ENCODE measurements at places on chromosomes 13 and 19.

DNA sequence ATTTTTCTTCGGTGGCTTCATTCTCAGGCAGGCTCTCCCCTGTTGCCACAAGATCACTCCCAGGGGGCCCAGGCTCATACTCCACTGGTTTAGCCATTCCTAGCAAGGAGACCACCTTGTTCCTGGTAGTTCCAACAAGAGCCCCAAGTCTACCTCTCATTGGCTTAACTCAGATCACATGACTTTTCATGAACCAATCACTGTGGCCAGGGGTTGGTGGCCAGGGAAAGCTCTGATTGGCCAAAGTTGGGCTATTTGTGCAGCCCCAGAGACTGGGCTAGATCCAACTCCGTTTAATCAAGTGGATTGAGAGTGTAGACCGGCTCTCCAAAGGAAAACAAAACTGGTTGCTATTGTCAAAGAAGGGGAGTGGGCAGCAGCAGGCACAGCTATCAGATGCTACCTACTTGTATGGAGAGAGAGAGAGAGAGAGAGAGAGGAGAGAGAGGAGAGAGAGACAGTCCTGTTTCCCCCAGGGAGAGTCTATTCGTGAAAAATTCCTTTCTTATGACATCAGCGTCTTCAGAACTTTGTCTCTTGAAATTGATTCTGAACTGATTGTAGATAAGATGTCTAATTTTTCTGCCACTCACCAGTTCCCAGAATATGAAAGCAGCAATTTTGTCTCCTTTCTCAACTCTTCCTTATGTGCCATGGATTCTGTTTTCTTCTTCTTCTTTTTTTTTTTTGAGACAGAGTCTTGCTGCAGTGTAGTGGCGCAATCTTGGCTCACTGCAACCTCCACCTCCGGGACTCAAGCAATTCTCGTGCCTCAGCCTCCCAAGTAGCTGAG lies 5.9 kb downstream of the CEACAM19 start:
- no peak for DNase-seq

- no peak for DNase-seq
Observed at GRCh38 chr13:99374994-99375737, 68.0 kb upstream of the GPR183 start.

- DNase-seq = no peak
Observed at GRCh38 chr13:45658586-45659235, 43.2 kb upstream of the ERICH6B start.

GRCh38 chr13:66940113-66940512 lies 290.0 kb downstream of the PCDH9 start:
- no peak for DNase-seq

DNA sequence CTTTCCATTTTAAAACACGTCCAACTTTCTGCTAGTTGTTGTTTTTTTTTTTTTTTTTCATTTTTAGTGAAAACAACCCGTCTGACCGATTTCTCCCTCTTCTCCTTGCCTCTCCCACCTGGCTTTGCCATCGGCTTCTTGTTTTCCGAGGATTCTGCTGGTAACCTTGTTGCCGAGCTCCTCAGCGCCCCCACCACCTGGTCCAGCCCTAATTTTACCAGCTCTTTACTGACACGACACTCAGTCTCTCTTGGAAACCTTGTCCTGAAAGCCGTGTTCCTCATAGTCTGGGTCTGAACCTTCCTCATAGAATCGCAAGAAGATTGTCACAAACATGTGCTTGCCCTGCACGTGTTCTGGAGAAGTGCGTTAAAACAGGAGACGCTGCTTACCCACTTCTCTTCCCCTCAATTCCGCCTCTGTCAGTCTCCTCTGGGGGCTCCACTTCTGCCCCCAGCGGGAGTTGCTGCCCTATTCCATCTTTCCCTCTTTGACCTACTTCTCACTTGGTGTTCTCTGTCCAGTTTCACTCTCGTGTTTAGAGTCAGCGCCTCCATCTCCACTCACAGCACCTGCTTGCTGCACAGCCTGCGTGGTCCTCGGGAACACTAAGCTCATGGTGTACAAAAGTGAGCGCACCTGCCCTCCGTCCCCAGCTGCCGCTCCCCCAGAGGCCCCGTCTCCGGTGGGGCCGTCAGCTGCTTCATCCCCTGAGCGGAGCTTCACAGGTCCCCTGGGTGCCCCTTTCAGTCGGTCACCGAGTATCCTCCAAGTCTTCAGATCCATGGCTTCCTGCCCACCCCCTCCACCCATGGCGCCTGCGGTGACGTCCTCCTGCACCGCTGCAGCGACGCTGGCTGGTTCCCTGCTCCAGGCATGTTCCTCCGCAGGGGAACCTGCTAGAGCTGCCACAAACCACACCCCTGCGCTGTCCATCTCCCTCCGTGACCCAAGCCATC lies 65.1 kb downstream of the TM9SF2 start:
- DNase-seq = no peak

- no peak for DNase-seq
Observed at GRCh38 chr13:99058527-99059495, 80.9 kb upstream of the DOCK9 start.

GRCh38 chr19:15260939-15261338 lies 28.7 kb upstream of the EPHX3 start:
- DNase-seq = no peak

GRCh38 chr13:42028113-42028799 lies 20.2 kb upstream of the DGKH start:
- DNase-seq = no peak

DNA sequence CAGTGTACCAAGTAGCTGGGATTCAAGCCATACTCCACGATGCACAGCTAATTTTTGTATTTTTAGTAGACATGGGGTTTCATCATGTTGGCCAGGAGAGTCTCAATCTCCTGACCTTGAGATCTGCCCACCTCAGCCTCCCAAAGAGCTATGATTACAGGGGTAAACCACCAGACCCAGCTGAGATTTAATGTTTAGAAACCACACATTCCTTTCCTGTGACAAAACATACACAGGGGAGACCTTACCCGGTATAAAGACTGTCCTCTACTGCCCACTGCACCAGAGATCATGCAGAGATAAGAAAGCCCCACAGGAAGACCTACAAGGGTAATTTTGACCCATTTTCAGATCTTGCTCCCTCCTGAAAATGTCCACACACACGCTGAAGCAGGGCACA lies 22.8 kb upstream of the ZNF83 start:
- no peak for DNase-seq

All from stimulated activated CD8-positive, alpha-beta memory T cell treated with anti-CD3 and anti-CD28 coated beads, Interleukin-2, amount 100 ng/mL, for 1 hour (primary cell).